Stimulated activated memory B cell treated with anti-CD40 and anti-IgM and Interleukin-4, amounts not matched to agents 10 μg/mL and 1 μg/mL and 100 μg/mL, for 72 hours (primary cell): ENCODE measurements at places on chromosomes 2 and 18.

DNA sequence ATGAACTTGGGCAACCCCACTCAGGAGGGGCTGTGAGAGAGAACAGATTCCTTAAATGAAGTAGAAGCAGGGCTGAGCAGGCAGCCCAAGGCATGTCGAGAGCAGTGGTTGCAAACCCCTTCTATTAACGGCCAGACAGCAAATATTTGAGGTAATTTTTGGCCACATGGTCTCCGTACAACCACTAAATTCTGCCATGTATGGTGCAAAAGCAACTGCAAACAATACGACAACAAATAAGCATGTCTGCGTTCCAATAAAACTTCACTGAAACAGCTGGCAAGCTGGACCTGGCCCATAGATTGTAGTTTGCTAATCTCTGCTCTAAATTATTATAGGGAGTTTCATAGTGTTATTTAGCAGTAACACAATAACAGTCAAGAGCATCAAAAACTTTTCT is 217.0 kb upstream of the ZNF521 start:
- no peaks in the 10 kb centered on the region for H3K27me3 ChIP-seq
- no peaks in the 10 kb centered on the region for H3K36me3 ChIP-seq
- no peak for ATAC-seq
- no peak overlapping the region for H3K27ac ChIP-seq
- H3K4me3 ChIP-seq = no peak overlapping the region
- H3K4me1 ChIP-seq = no peaks in the 10 kb centered on the region

DNA sequence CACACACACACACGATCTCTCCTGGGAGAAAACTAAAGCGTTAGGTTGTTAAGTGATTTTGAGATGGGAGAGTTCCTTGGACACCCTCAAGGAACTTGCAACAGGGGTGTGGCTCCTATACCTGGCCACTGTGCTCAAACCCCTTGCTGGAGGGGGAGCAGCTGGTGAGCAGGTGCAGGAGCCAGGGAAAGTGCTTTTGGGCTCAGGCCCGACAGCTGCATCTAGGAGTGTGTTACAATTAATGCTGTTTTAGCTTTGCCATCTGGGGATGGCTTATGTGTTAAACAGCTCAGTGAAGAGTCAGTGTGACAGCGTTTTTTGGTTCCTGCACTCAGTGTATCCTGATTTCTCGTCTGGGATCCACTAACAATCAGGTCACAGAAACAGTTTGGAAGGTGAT is 510.8 kb downstream of the TRIB2 start:
- ATAC-seq = peak; percentile 24
- H3K27ac ChIP-seq = no peak overlapping the region
- no peaks in the 10 kb centered on the region for H3K27me3 ChIP-seq
- H3K4me1 ChIP-seq = no peaks in the 10 kb centered on the region
- no peak overlapping the region for H3K4me3 ChIP-seq

GRCh38 chr2:206890926-206891325 is 48.4 kb upstream of the CPO start:
- peaks cover 6% of the 10 kb centered on the region for H3K4me1 ChIP-seq
- no peak overlapping the region for H3K4me3 ChIP-seq
- H3K36me3 ChIP-seq = no peaks in the 10 kb centered on the region

DNA sequence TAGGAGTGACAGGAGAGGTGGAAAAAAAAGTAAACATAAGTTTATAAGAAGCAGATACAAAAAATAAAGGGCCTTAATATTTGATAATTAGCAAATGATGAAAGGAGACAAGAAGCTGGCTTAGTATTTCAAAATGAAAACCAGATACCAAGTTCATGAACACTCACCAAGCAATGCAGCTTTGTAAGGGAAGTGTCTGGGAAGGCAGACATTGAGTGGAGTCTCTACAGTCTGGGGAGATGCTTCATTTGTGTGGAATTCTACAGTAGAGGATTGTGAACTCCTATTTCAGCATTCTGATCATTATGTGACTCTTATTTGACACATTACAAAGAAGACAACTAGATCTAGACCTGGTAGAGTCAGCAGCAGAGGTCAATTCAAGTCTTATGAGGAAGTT is 1072.7 kb downstream of the DSC3 start:
- no peaks in the 10 kb centered on the region for H3K36me3 ChIP-seq
- no peak for ATAC-seq
- H3K27ac ChIP-seq = no peak overlapping the region
- no peaks in the 10 kb centered on the region for H3K4me1 ChIP-seq
- no peak overlapping the region for H3K4me3 ChIP-seq

DNA sequence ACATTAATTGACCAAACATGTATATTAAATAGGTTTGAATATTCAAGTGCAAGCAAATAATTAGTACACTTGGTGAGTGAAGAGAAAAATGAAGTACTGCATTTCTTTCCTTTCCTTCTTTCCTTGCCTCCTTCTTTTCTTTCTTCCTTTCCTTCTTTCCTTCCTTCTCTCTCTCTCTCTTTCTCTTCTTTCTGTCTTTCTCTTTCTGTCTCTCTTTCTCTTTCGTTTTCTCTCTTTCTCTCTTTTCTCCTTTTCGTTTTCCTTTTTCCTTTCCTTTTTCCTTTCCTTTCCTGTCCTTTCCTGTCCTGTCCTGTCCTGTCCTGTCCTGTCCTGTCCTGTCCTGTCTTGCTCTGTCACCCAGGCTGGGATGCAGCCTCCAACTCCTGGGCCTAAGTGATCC is 119.6 kb downstream of the SH3RF3 start:
- H3K27me3 ChIP-seq = no peaks in the 10 kb centered on the region
- H3K27ac ChIP-seq = no peak overlapping the region
- no peaks in the 10 kb centered on the region for H3K36me3 ChIP-seq
- no peak for ATAC-seq

- no peak overlapping the region for H3K4me3 ChIP-seq
- no peak overlapping the region for H3K27ac ChIP-seq
- no peaks in the 10 kb centered on the region for H3K27me3 ChIP-seq
Measured at GRCh38 chr2:175981551-175981950, 20.5 kb downstream of the LNPK start.

DNA sequence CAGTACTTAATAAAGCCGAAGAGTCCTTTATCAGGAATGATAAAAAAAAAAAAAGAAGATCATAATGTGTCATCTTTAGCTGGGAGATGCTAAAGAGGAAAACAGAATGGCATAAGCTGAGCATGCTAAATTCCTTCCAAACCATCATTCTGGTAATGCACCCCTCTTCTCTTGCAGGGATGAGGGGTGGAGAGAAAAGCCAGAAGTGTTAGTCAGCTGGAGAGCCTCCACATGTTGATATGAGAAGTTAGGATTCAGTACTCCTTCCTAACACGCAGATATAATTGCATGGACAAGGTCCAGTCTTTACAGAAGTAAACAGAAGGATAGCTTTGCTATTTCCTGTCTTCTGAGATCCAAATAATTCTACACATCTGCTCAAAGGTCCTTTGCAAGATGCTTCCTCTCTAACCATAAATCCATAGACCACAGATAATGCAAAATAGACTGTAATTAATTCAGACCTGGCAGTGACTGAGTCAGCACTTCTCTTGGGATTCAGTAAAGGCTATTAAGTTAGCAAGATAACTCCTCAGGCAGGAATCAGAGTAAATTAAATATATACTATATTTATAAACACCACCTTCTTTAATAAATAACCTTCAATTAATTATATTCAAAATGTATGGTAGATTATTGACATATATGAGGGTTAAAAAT is 930.0 kb upstream of the KLHL29 start:
- no peak for ATAC-seq
- no peaks in the 10 kb centered on the region for H3K4me1 ChIP-seq
- no peaks in the 10 kb centered on the region for H3K27me3 ChIP-seq
- no peak overlapping the region for H3K27ac ChIP-seq
- H3K4me3 ChIP-seq = no peak overlapping the region

DNA sequence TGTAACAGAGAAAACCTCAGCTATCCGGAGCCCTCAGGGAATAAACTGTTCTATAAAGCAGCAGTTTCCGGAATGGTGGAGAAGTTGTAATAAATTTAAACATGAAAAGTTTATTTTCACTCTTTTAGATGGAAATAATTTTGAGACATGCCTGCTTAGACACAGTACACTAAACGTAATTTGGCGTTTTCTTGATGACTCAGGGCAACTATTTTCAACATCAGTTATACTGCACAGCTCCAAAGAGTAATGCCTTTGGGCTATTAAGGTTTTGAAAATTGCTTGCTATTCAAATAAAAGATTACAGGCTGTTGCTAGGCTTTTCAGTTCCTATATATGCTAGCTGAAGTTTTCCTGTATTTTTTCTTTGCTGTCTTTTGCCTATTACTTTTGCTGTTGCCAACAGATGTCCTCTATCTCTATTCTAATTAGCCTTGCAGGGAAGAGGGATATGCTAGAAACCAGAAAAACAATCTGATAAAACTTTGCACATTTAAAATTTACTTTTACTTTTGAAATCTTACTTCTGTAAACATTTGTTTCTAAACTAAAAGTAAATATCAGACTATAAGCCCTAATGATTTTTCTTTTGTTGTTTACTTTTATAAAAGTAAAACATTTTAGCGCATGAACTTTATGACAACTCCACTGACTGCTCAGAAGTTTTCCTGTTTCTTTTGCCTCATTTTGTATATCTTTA is 113.4 kb upstream of the WDSUB1 start:
- peaks cover 4% of the 10 kb centered on the region for H3K36me3 ChIP-seq
- no peaks in the 10 kb centered on the region for H3K4me1 ChIP-seq
- H3K4me3 ChIP-seq = no peak overlapping the region
- no peaks in the 10 kb centered on the region for H3K27me3 ChIP-seq

GRCh38 chr18:56493531-56493930 is 144.9 kb downstream of the TXNL1 start:
- no peak for ATAC-seq
- no peaks in the 10 kb centered on the region for H3K36me3 ChIP-seq
- H3K4me3 ChIP-seq = no peak overlapping the region
- peaks cover 22% of the 10 kb centered on the region for H3K27me3 ChIP-seq
- H3K27ac ChIP-seq = no peak overlapping the region

DNA sequence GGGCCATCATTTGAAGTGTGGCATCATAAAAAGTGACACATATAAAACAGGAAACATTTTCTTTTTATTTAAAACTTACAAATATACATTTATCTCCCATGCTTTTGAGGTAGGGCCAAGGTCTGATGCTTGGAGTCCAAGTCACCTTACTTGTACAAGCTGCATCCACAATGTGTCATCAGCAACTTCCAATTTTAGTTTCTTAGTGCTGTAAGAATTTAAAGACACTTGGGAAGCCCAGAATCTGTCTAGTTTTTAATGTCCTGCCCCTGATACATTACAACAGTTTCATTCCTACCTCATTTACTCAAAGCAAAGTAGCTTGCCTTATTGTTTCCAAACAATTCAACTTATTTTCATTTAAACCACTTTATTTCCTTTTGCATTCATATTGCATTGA is 297.7 kb downstream of the MTX2 start:
- no peak overlapping the region for H3K27ac ChIP-seq
- ATAC-seq = no peak
- H3K27me3 ChIP-seq = peaks cover 18% of the 10 kb centered on the region

DNA sequence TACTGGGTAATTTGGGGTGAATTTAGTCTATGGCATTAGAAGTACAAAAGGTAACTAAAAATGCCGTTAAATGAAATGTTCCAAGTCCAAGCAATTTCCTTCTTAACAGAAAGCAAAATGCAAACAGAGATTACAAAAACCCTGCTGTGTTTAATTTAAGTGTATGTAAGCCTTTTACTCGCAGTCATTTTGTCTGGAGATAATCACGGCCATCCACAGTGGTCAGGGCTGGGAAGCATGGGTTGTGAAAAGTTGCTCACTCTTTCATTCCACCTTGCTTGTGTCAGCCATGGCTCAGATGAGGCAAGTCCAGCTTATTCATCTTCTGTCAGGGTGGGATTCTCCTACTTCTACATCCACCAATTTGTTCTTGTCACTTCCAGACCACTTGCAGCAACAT is 983.6 kb upstream of the ZEB2 start:
- ATAC-seq = no peak
- no peaks in the 10 kb centered on the region for H3K27me3 ChIP-seq

- no peak overlapping the region for H3K4me3 ChIP-seq
- peaks cover 16% of the 10 kb centered on the region for H3K4me1 ChIP-seq
- no peak overlapping the region for H3K27ac ChIP-seq
- no peaks in the 10 kb centered on the region for H3K36me3 ChIP-seq
- peak; percentile 54 for ATAC-seq
Measured at GRCh38 chr2:85501248-85501647, 37.7 kb upstream of the MAT2A start.

- H3K4me1 ChIP-seq = no peaks in the 10 kb centered on the region
- H3K27me3 ChIP-seq = peaks cover 2% of the 10 kb centered on the region
- H3K27ac ChIP-seq = no peak overlapping the region
- no peak for ATAC-seq
- H3K36me3 ChIP-seq = no peaks in the 10 kb centered on the region
Measured at GRCh38 chr2:221342388-221342787, 229.7 kb downstream of the EPHA4 start.

DNA sequence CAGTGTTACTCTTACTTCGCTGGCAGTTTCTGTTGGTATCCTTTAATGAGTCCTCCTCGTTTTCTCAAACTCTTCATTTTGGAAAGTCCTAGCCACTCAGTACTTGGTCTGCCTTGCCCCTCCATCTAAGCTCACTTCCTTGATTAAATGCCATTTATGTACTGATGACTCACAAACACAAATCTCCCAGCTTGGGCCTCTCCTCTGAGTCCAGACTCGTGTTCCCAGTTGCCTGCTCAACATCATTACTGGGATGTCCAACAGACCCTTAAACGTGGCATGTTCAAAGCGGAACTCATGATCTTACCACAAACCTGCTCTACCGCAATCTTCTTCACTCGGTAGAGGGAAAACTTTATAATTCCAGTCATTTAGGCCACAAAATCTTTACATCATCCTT is 13.8 kb upstream of the CCDC68 start:
- H3K36me3 ChIP-seq = no peaks in the 10 kb centered on the region
- H3K4me1 ChIP-seq = no peaks in the 10 kb centered on the region
- H3K4me3 ChIP-seq = no peak overlapping the region
- no peak overlapping the region for H3K27ac ChIP-seq
- no peak for ATAC-seq
- H3K27me3 ChIP-seq = no peaks in the 10 kb centered on the region

DNA sequence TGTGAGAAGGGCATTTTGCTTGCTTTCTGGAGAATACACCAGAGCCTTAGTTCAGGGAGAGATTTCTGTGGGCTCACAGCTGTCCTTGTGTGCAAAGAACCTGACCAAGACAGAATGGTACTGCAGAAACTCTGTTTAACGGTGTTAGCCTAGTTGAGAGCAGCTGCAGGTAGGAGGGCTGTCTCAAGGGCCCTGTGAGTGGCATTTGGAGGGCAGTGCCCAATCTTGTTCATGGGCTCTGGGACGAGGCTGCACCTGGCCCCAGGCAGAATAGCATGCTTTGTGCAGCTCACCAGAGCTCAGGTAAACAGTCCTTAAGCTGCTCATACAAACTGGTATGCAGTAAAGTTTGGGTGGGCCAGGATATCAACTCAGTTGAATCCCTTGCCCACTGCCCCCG is 16.9 kb upstream of the RGPD4 start:
- H3K27me3 ChIP-seq = no peaks in the 10 kb centered on the region
- H3K4me3 ChIP-seq = no peak overlapping the region
- H3K4me1 ChIP-seq = no peaks in the 10 kb centered on the region
- no peak overlapping the region for H3K27ac ChIP-seq

- ATAC-seq = peak; percentile 76
- peak overlapping the region; percentile 49 for H3K4me3 ChIP-seq
- H3K27me3 ChIP-seq = no peaks in the 10 kb centered on the region
- H3K36me3 ChIP-seq = no peaks in the 10 kb centered on the region
- H3K4me1 ChIP-seq = peaks cover 34% of the 10 kb centered on the region
Measured at GRCh38 chr2:200471324-200471848, 38.5 kb downstream of the KCTD18 start.
